ENCODE measurements at places on chromosomes 3 and 15. TPM values are rescaled to one million over a fixed set of nuclear protein-coding genes. Genes with fewer than 3 reads are reported as not detected.
A peak's percentile ranks its signal among the peaks of the same experiment; 100 is the strongest.

GRCh38 chr3:157376603-157377300, 59.9 kb upstream of the PTX3 start:
- no peaks in the 10 kb centered on the region for H3K27me3 ChIP-seq
- no peak overlapping the region for H3K4me3 ChIP-seq
- no peaks in the 10 kb centered on the region for H3K36me3 ChIP-seq
- peak overlapping the region; percentile 84 for H3K27ac ChIP-seq
- peaks cover 5% of the 10 kb centered on the region for H3K4me1 ChIP-seq
- no peak for DNase-seq

- no peak overlapping the region for H3K27ac ChIP-seq
- no peak overlapping the region for H3K4me3 ChIP-seq
- peaks cover 7% of the 10 kb centered on the region for H3K4me1 ChIP-seq
- no peaks in the 10 kb centered on the region for H3K27me3 ChIP-seq
Measured at GRCh38 chr15:95284492-95284891, 1046.0 kb upstream of the NR2F2 start.

- no peaks in the 10 kb centered on the region for H3K27me3 ChIP-seq
- H3K4me1 ChIP-seq, result no peaks in the 10 kb centered on the region
- H3K4me3 ChIP-seq, result no peak overlapping the region
- DNase-seq, result no peak
- H3K27ac ChIP-seq, result no peak overlapping the region
Measured at GRCh38 chr3:25820816-25821486, 31.1 kb downstream of the OXSM start.

DNA sequence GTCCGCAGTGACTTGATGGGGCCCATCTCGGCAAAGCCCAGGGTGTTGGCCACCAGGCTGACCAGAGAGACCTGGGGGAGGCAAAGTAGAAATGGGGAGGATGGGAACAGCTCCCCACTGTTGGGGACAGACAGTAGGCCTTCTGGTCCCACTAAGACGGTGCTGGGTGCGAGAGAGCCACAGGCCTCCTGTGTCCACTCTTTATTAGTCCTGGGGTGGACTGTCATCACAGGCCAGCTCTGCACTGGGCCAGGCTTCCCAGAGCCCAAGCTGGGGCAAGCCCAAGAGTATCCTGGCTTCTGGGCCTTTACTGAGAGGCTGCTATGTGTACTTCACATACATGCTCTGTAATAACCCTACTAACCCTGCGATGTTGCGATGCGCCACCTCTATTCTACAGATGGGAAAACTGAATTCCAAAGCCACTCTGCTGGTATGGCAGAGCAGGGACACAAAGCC, 66.4 kb downstream of the EXOG start:
- peak; percentile 16 for DNase-seq
- H3K4me1 ChIP-seq, result no peaks in the 10 kb centered on the region
- H3K36me3 ChIP-seq, result no peaks in the 10 kb centered on the region
- no peaks in the 10 kb centered on the region for H3K27me3 ChIP-seq
- no peak overlapping the region for H3K4me3 ChIP-seq
- no peak overlapping the region for H3K27ac ChIP-seq

DNA sequence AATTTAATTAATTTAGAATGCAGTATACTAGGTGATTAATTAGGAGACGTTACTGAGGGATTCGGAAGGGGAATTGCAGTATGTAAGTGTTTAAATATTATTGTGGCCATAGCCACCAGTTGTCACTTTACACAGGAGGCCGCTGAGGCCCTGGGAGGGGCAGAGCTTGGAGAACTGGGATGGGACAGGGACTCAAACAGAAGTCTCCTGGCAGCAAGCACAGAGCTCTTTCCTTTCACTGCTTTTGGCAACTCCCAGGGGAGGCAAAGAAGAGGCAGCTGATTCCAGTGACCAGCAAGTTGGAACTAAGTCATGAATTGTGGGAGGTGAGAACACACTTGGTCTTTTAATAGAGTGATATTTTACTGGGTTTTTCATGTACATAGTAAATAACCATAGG, 248.6 kb downstream of the RPLP1 start:
- H3K27ac ChIP-seq, result no peak overlapping the region
- H3K4me3 ChIP-seq, result no peak overlapping the region
- peaks cover 6% of the 10 kb centered on the region for H3K27me3 ChIP-seq
- no peaks in the 10 kb centered on the region for H3K36me3 ChIP-seq
- H3K4me1 ChIP-seq, result no peaks in the 10 kb centered on the region

DNA sequence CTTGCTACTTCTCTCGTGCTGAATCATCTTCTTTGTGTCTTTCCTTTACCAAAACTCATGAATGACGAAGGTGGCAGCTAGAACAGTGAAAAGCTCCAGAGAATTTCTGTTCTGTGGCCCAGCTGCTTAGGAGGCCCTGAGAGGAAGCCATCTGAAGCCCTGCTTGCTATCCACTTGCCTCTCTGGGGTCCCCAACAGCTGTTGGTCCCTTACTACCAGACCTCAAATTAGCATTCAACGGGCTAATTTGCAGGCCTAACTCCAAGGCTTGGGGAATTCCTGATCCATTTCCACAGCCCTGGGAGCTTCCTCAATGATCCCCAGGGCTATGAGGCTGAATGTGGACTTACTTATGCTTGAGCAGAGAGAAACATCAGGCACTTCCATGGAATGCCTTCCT, 37.5 kb upstream of the FSTL1 start:
- no peak overlapping the region for H3K27ac ChIP-seq
- H3K36me3 ChIP-seq, result no peaks in the 10 kb centered on the region
- no peaks in the 10 kb centered on the region for H3K27me3 ChIP-seq
- H3K4me1 ChIP-seq, result no peaks in the 10 kb centered on the region
- no peak for DNase-seq

GRCh38 chr3:69746119-69746518, 6.9 kb downstream of the MITF start:
- no peak overlapping the region for H3K4me3 ChIP-seq
- H3K36me3 ChIP-seq, result no peaks in the 10 kb centered on the region
- DNase-seq, result no peak
- no peaks in the 10 kb centered on the region for H3K4me1 ChIP-seq

- no peaks in the 10 kb centered on the region for H3K27me3 ChIP-seq
- DNase-seq, result peak; percentile 60
- H3K27ac ChIP-seq, result no peak overlapping the region
- no peaks in the 10 kb centered on the region for H3K36me3 ChIP-seq
- no peak overlapping the region for H3K4me3 ChIP-seq
Measured at GRCh38 chr3:33980252-33980651, 181.8 kb downstream of the PDCD6IP start.

- H3K27me3 ChIP-seq, result no peaks in the 10 kb centered on the region
- H3K27ac ChIP-seq, result no peak overlapping the region
- H3K36me3 ChIP-seq, result no peaks in the 10 kb centered on the region
- DNase-seq, result peak; percentile 45
- peaks cover 9% of the 10 kb centered on the region for H3K4me1 ChIP-seq
Measured at GRCh38 chr3:104437891-104438290, 928.8 kb upstream of the ALCAM start.

DNA sequence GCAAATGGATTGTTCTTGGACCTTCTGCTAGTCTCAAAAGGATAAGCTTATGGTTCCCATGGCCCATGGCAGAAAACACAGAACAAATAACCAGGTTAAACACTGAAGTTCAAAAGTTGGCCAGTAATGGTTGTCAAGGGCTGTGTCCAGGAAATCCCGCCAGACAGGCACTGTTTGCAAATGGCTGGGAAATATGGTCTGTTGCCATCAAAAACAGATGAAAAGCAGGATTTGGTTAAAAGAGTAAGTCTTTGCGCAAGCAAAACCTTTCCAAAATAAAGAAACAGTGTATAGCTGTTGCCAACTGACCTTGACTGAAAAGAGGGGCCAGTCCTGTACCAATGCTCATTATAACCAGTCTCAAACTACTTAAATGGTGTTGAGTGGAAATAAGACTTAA, 58.6 kb downstream of the WWTR1 start:
- H3K4me3 ChIP-seq, result no peak overlapping the region
- H3K4me1 ChIP-seq, result peaks cover 3% of the 10 kb centered on the region
- H3K27ac ChIP-seq, result no peak overlapping the region
- H3K27me3 ChIP-seq, result no peaks in the 10 kb centered on the region

DNA sequence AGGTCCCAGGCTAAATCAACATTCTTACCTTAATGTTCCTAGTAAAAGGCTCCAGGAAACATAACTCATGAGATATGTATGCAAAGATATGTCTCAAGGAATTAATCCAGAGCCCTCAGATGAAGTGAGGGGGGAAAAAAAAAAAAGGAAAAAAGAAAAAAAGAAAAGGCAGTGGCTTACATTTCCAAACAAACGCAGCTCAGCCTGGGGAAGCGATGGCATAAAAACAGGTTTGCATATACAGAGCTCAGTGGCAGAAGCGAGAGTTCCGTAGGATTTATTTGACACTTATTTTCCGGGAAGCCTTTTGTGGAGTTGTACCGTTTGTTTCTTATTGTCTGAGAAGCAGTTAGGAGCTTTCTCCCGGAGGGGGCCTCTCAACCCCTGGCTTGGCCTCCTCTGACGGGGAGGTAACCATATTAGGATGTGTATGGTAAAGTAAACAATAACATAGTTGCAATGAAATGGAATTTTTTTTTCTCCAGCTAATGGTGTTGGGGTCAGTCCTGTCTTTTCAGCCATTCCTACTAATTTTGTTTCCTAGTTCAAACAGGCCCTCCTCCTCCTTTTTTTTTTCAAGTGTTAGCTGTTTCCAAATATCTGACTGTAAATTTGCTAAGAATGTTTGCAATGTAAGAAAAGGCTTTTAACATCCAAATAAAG, 338.6 kb downstream of the FOXP1 start:
- H3K27ac ChIP-seq, result peak overlapping the region; percentile 52
- H3K36me3 ChIP-seq, result no peaks in the 10 kb centered on the region
- no peaks in the 10 kb centered on the region for H3K27me3 ChIP-seq
- no peak for DNase-seq
- peaks cover 21% of the 10 kb centered on the region for H3K4me1 ChIP-seq
- peak overlapping the region; percentile 72 for H3K4me3 ChIP-seq

DNA sequence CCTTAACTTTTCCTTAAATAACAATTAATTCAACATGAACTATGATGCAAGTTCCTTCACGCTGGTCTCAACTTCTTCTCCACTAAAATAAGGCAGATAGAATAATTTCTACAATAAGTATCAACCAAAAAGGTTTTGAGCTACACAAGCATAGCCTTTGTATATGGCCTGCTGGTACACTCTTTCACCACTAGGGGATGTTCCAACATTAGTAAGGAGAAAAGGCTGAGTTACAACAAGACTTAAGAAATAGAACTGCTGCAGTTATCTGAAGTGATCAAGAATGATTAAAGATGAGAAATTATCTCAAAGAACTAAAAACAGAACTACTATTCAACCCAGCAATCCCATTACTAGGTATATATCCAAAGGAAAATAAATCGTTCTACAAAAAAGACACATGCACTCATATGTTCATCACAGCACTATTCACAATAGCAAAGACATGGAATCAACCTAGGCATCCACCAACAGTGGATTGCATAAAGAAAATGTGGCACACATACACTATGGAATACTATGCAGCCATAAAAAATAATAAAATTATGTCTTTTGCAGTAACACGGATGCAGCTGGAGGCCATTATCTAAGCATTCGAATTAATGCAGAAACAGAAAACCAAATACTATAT, 14.4 kb downstream of the ATP13A3 start:
- no peak for DNase-seq
- H3K27me3 ChIP-seq, result no peaks in the 10 kb centered on the region
- no peak overlapping the region for H3K4me3 ChIP-seq
- H3K4me1 ChIP-seq, result no peaks in the 10 kb centered on the region
- no peak overlapping the region for H3K27ac ChIP-seq

GRCh38 chr3:117761703-117762620, 1052.4 kb downstream of the TUSC7 start:
- H3K36me3 ChIP-seq, result no peaks in the 10 kb centered on the region
- H3K27ac ChIP-seq, result peak overlapping the region; percentile 26
- no peaks in the 10 kb centered on the region for H3K4me1 ChIP-seq
- H3K4me3 ChIP-seq, result no peak overlapping the region
- no peaks in the 10 kb centered on the region for H3K27me3 ChIP-seq
- DNase-seq, result no peak

DNA sequence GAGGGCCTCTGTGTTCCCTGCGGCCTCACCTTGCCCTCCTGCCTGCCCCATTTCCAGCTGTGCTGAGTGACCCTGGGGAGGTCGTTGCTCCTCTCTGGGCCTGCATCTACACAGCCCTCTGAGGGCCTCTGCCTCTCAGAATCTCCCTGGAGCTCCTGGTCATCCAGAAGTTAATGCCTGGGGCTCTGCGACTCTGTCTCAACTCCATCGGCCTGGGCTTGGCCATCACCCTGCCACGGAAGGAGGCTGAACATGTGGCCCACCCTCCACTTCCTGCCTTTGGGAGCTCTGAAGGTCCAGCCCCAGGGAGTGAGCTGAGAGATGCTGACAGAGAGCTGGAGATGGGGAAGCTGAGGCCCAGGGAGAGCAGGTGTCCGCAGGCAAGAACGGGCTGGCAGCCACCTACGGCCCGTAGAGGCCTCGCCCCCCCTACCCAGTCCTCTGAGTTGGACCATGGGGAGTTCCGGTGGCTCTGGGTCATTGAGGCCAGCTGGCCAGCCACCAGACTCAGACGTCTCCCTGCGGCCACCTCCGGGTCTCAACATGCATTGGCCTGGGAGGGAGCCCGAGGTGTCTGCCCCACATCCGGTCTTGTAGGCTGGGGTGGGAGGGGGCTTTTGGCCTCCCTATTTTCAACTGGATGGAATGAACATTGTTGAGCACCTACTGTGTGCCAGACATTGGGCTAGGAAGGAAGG, 34.2 kb downstream of the GRIP2 start:
- H3K36me3 ChIP-seq, result no peaks in the 10 kb centered on the region
- DNase-seq, result peak; percentile 40
- H3K4me1 ChIP-seq, result no peaks in the 10 kb centered on the region
- no peaks in the 10 kb centered on the region for H3K27me3 ChIP-seq
- no peak overlapping the region for H3K27ac ChIP-seq

- H3K27me3 ChIP-seq, result no peaks in the 10 kb centered on the region
- H3K4me1 ChIP-seq, result peaks cover 20% of the 10 kb centered on the region
- H3K4me3 ChIP-seq, result peak overlapping the region; percentile 97
- DNase-seq, result no peak
- H3K36me3 ChIP-seq, result peaks cover 25% of the 10 kb centered on the region
Measured at GRCh38 chr3:172042136-172042662, 2.8 kb downstream of the FNDC3B start.

- H3K4me3 ChIP-seq, result no peak overlapping the region
- DNase-seq, result no peak
- no peaks in the 10 kb centered on the region for H3K4me1 ChIP-seq
- no peak overlapping the region for H3K27ac ChIP-seq
- H3K27me3 ChIP-seq, result no peaks in the 10 kb centered on the region
Measured at GRCh38 chr15:61584410-61584809, 355.3 kb upstream of the RORA start.

Gene TM4SF1
- total RNA-seq, result not detected

Gene PRTG
- 51.6 TPM for total RNA-seq

Measured in endodermal cell (in vitro differentiated cells).